ENCODE measurements at places on chromosomes 3 and 15.

DNA sequence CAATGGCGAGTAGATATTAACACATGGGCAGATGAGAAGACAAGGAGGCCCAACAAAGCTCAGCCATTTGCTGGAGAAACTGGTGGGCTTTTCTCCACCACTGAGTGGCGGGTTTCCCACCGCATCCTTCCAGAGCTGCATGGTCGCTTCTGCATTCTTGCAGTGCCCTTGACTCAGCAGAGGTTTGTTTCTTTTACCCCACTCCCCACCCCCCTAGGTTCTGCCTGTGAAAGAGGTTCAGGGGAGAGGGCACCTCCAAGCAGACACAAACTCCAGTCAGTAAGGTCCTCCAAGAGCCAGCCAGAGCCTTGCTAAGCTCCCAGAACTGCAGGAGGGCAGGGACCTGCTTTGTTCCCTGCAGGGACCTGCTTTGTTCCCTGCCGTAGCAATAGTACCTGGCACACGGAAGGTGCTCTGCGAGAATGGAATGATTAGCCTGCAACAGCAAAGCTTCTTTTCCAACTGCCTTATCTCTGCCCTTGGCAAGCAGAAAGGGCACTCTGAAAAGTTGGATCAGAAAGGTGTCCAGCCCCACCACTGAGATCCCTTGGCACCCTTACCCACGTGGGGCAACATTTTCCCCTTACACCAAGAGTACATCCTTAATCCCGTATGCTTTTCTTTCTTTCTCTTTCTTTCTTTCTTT is 1.4 kb downstream of the PAQR5 start:
- no peak for DNase-seq

- DNase-seq = no peak
Observed at GRCh38 chr3:56711344-56711743, 28.3 kb upstream of the TASOR start.

DNA sequence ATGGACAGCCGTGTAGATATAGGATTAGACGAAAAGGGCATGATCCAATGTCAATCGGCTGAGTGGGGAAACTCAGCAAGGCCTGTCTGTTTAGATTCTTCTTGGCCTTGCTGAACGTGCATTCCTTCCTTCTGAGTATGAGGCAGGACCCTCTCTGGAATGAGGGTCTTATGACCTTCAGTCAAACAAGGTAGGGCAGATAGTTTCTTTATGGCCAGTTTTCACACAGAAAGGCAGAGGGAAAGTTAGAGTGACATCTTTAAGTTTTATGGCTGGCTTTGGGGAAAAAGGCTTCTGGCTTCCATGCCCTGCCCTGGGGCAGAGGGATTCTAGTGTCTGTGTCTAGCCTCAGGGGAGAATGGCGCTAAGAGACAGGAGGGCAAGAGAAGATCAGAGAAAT is 29.7 kb downstream of the ARNT2 start:
- no peak for DNase-seq

GRCh38 chr15:41969851-41970431 is 2.4 kb downstream of the EHD4 start:
- no peak for DNase-seq

GRCh38 chr3:23648996-23649395 is 156.8 kb upstream of the UBE2E1 start:
- no peak for DNase-seq

DNA sequence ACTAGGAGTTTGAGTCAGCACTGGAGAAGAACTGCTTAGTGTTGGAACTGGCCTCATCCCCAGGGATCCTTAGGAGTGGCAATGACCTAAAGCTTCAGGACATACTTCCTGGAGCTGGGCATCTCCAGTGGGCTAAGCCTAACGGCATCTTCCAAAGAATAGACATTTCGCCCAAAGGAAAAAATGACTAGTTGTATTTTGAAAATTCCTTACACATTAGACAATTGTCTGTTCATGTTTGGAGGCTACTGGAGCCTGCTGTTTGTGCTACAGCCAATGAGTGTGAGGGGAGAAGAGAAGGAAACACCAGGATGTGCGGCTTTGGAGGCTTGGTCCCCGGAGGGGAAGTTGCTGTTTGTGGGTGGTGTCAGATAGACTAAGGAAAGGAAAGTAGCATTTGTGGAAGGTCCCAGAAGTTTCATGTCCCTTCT is 77.6 kb downstream of the POLR2M start:
- no peak for DNase-seq

DNA sequence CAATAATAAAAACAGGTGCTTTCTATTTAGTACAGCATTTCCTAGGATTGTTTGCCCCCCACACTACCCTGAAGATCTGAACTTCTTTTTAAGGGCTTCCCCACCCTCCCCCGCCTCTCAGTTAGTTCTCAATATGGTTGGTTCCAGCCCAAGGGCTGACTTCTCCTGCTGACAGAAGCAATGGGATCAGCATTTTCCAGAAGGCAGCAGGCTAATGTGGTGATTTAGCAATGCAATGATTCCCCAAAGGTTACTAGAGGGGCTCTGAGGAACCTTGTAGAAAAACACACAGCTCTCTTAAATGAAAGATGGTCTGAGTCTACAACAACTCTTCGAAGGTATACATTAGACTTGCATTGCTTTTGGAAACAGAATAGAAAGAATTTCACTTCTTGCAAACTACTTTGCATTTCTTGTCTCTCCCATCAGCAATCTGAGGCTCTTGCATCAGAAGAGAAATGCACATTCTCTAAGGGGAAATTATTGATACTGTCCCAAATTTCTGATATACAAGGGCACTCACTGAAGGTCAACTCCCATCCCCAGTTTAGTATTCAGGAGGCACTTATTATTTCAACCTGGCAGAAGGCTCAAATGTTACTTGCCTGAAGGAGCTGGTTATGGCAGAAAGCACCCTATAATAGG is 30.3 kb downstream of the FGF12 start:
- no peak for DNase-seq

DNA sequence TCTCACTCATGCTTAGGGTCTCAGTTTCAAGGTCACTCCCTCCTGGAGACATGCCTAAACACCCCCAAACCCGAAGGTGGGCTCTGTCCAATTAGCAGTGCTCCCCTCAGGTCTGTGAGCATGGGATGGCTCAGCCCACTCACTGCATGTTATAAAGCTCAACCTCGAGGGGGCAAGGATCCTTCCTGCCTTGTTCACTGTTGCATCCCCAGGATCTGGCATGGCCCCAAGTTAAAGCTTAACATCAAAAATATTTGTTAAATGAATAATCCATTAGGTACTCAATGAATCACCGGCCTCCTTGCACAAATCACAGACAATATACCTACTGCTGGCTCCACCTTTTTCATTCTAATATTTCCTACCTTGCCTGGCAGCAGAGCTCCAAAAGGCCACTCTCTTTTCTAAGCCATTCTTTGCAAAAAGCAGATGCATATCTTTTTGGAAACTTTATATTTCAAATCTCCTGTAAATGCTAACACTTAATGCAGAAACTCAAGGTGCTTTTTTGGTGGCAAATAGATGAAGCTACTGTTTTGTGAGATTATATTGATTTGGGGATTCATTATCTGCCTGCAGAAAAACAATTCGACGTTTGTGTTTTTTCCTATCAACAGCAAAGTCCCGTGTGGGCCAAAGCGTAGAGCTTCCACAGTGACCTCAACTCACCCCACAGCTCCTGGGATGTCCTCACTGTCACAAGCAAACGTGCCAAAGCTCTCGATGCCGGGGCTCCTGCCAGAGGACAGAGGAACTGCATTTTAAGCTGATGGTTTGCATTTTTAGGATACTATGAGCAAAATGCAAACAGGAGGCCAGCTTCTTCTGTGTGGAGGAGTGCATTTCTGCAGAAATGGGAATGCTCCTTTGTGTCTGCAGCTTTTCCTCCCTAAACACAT is 35.4 kb downstream of the PCOLCE2 start:
- DNase-seq = no peak

DNA sequence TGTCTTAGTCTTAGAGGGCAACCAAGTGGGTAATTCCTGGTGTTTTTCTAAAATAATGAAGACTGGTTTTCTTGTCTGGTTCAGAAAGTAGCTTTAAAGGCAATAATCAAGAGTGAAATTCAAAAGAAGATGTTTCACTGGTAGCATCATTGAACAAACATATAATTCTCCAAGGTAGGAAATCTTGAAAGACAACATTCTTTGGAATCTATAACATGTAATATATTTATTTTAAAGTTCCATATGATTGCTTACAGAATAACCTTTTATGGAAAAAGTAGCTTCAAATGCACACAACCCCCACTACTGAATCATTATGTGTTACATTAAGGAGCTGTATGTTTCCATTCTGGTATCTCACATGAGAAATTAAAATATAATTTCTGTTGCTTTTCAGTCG is 13.8 kb upstream of the FOXP1 start:
- DNase-seq = no peak

- no peak for DNase-seq
Observed at GRCh38 chr15:93071469-93071936, 17.5 kb downstream of the RGMA start.
